Activated CD4-positive, alpha-beta T cell treated with anti-CD3 and anti-CD28 coated beads, Interleukin-2, amount 50 U/mL, for 24 hours (primary cell): ENCODE measurements at places on chromosomes 4 and X.

DNA sequence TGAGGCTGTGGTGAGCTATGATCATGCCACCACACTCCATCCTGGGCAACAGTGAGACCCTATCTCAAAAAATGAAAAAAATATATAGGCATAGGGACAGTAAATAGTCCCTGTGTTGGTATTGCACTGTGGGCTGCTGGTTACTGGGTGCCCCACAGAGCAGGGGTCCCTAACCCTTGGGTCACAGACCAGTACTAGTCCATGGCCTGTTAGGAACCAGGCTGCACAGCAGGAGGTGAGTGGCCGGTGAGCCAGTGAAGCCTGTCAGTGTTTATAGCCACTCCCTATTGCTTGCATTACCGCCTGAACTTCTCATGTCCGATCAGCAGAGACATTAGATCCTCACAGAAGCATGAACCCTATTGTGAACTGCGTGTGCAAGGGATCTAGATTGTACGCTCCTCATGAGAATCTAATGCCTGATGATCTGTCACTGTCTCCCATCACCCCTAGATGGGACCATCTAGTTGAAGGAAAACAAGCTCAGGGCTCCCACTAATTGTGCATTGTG lies 106.5 kb downstream of the TNIP2 start:
- DNase-seq: no peak

DNA sequence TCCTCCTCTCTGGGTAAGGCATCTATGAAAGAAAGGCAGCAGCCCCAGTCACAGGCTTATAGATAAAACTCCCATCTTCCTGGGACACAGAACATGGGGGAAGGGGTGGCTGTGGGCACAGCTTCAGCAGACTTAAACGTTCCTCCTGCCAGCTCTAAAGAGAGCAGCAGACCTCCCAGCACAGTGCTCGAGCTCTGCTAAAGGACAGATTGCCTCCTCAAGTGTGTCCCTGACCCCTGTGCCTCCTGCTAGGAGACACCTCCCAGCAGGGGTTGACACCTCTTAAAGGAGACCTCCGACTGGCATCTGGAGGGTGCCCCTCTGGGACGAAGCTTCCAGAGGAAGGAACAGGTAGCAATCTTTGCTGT lies 89.9 kb downstream of the EFHC2 start:
- no peak for DNase-seq

DNA sequence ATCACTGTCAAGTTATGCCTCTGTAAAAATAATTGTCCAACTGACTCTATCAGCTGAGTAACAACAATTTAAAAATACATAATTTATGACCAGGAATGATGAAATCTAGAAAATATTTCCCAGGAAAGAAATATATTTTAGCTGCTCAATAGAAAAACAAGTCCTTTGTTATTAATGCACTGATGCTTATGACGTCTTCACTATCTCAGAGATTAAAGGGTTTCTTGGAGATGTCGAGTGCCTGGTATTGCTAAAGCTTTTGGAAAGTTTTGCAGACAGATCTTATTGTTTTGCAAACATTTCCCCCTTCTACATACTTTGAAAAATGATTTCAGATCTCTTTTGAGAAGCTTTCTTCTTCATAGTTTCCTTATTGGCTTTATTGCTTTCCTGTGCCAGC lies 154.6 kb upstream of the RPS6KA3 start:
- no peak for DNase-seq

- no peak for DNase-seq
These were observed at the start of gene CLNK for GRCh38 chr4:10684631-10685030. Gene CLNK, minus strand, starts transcription at chr4:10684768. Its CDS starts 16,899 bp downstream, at chr4:10667869.

DNA sequence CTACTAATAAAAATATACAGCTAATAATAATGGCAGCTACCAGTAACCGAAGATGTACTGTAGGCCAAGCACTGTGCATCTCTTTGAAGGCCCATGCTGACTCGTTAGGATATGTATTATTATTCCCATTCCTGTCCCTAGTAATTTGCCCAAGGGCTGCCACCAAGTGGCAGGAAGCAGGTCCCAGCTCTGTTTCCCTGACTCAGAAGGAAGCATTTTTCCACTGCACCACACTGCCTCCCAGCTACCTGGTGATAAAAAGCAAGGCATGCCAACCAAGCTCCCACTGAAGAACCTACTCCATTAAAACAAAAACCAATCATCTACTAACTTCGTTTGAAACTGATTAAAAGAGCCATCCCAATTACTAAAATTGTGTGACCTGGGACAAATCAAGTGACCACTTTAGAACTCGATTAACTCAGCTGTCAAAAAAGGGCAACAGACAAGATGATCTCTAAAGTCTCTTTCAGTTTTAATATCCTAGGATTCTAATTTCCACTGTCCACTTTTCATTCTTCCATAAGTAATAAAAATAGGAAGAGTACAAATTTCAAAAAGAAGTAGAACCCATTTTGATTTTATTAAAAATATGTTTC lies 24.3 kb upstream of the PGM2 start:
- no peak for DNase-seq

GRCh38 chr4:173669460-173670179 lies 139.6 kb upstream of the HAND2 start:
- no peak for DNase-seq

DNA sequence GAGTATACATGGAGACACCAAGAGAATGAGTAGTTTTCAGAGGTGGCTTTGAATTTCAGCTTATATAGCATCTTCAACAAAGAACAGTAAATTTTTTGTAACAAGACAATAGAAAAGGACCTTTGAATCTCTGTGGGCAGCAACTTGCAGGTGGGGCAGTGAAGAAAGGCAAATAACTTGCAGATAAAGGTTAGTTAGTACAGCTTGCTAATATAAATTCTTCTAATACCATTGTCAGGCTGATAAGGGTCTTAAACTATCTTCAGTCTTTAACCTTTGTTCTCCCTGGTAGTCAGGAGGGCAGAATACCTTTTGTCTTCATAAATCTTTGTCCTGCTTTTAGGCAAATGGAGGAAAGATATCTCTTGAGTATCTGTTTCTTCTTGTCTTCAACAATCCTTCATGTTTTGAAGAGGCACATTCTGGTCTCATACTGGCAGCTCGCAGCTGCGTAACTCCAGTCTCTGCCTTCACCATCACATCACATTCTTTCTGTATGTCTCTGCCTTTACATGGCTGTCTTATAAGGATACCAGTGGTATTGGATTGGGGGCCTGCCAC lies 16.0 kb downstream of the ANXA3 start:
- no peak for DNase-seq

GRCh38 chr4:33063241-33063640 lies 2343.1 kb downstream of the PCDH7 start:
- DNase-seq: no peak

- DNase-seq: no peak
These were observed 100.2 kb downstream of the PDLIM5 start for GRCh38 chr4:94551643-94552564.

DNA sequence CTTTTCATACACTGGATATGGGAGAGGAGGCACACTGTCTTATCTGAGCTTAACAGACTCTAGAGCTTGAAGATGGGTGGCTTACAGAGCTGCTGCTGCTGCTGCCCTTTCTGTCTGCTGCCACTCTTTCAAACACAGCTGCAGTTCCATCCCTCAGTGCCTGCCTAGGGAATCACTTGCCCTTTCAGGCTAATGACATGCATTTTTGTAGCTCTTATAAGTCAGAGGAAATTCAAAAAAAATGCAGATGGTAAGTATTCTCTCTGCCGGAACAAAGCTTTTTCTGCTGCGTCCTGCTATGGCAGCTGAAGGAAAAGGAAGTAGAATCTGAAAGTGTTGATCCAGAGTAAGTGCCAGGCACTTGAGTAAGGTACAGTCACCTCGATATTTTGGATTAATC lies 460.4 kb upstream of the DIAPH2 start:
- DNase-seq: no peak

DNA sequence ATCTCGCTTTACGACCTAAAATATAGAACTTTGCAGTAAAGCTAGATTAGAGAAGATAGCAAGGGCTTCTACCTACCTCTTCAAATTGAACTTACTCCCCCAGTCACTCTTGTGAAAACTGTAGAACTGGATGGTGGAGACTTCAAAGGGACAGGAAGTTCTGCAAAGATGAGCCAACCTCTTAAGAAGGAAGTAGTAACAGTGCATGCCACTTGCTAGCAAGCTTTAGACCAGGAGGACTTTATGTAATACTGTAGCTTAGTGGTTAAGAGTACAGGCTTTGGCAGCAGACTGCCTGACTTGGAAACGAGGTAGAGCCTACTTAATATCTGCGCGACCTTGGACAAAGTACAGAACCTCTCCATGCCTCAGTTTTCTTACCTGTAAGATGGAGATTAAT lies 27.5 kb upstream of the VBP1 start:
- peak; percentile 2 for DNase-seq

DNA sequence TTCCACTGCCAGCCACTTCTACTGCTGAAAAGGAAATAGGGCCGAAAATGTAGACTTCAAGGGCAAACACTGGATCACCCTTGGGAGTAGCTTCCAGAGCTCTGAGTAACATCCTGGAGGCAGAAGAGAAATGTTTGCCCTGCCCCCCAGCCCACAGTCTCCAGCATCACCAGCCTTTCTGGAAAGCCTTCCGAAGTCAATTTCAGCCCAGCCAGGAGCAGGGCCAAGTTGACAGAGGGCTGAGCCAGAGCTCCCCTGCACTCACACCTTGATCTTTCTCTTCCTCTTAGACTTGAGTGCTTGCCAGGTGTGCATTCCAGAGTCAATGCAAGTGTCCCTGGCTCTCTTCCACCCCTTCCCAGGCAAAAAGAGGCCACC lies 35.2 kb downstream of the SLC25A5 start:
- DNase-seq: no peak

DNA sequence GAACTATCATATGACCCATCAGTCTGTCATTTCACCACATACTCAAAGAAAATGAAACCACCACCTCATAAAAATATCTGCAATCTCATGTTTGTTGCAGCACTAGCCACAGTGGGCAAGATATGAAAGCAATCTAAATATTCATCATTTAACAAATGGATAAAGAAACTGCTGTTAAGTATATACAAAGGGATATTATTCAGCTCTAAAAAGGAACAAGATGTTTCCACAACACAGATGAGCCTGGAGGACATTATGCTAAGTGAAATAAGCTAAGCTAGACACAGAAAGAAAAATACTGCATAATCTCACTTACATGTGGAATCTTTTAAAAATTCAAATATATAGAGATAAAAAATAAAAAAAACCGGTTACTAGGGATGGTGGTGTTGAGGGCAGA lies 108.2 kb upstream of the BRWD3 start:
- DNase-seq: no peak

- no peak for DNase-seq
These were observed 55.3 kb downstream of the FHDC1 start for GRCh38 chr4:152991398-152991797.

DNA sequence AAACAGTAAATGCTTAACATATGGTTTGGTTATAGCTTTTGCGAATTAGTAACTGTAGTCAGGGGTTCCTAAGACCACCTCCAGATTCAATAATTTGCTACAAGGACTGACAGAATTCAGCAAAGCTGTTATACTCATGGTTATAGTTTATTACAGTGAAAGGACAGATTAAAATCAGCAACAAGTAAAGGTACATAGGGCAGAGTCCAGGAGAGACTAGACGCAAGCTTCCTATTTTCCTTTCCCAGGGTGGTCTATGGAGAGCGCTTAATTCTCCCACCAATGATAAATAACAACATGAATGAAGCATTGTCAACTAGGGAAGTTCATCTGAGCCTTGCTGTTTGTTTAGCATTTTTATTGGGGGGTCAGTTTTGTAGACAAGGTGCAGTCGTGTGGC lies 5.9 kb downstream of the NSUN7 start:
- DNase-seq: no peak

GRCh38 chrX:119790977-119791436 lies 423 bp downstream of the RPL39 start:
- DNase-seq: peak; percentile 29

- no peak for DNase-seq
These were observed 81.5 kb upstream of the IL13RA2 start for GRCh38 chrX:115098897-115099296.

DNA sequence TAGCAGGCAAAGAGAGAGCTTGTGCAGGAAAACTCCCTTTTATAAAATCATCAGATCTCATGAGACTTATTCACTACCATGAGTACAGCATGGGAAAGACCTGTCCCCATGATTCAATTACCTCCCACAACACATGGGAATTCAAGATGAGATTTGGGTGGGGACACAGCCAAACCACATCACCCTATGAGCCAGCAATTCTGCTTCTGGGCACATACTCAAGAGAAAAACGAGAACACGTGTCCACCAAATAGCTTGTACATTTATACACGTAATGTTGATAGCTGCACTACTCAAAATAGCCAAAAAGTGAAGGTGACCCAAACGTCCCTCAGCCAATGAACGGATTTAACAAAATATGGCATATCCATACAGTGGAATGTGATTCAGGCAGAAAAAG lies 94.5 kb upstream of the DHRSX start:
- no peak for DNase-seq

GRCh38 chr4:26583538-26583864 lies 383 bp upstream of the TBC1D19 start:
- DNase-seq: no peak

DNA sequence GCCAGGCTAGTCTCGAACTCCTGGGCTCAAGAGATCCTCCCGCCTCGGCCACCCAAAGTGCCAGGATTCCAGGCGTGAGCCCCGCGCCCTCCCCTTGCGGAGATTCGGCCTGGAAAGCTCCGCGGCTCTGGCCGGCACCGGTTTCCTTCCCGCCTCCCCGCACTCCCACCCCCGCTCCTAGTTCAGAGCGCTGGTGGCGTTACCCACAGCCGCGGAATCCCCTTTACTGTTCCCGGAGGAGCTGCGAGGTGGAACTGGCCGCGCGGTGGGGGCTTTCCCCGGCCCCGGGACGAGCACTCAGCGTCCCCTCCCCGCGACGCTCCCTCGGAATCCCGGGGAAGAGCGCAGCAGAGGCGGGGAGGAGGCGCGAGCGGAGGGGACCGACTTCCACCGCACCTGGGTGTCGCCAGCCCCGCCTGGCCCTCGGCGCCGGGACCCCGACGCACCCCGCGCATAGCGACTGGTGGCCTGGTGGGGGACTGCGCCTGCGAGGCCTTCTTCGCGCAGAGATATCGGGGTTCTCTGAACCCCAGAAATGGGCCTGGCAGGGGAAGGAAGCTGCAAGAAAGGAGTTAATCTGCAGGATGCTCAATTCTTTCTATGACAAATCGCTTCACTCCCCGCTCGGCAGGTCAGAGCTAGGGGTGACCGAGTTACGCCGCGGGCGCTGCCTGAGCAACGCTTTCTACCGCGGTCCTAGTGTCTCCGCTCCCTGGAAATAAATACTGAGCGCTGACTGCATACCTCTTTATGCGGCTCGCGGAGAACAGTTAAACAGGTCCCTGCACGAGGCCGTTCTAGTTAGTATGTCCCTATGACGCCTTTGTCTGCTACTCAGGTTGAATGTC lies 14.6 kb upstream of the SLC25A4 start:
- DNase-seq: no peak
